NCI-H2107 (cell line): ENCODE measurements at places on chromosomes 1 and 21.

GRCh38 chr1:64031236-64031635 is 172.2 kb upstream of the UBE2U start:
- DNase-seq = no peak

DNA sequence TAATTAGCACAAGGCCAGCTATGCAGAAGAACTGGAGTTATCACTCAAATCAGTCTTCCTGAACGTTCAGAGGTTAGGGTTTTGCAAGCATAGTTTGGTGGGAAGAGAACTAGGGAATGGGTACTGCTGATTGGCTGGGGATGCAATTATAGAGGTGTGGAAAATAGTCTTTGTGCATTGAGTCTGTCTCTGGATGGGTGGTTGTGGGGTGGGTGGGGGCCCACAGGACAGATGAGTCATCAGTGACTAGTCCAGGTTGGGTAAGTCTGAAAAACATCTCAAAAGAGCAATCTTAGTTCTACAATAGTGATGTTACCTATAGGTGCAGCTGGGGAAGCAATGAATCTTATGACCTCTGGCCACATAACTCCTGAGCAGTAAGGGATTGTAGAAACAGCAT is 89.7 kb upstream of the HMCN1 start:
- no peak for DNase-seq

DNA sequence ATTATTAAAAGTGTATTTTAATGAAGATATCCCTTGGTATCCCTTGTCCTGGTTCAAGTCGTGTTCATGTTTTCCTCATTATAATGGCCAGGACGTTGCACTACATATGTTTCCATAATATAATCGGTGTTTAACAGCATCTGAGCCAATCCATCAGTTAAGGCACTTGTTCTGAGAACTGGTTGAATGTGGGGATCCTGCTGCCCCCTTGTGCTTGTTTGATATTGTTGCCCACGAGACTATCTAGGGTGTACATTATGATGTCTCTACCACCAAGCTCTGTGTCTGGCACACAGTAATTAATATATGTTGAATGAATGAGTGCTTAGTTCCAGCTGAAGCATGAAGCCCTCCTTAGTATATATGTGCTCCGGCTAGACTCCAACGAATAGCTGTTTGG is 193.0 kb downstream of the CACNA1E start:
- peak; percentile 55 for DNase-seq

DNA sequence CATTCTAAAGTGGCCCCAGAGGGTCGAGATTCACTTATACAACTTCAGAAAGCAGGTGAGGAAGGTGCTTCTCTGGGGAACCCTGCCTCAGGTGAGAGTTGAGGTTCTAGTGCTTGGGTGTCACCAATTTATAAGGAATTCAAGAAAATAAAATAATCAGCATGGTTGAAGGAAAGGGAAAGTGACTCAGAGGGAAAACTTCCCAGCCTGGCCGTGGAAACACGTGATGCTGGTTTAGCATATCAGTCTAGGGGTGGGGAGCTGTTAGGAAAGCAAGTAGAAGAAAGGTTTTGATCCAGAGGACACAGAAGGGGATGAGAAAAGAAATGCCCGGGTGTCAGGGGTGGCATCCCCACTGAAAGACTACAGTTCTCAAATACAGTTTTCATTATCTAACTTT is 37.7 kb upstream of the TMEM125 start:
- no peak for DNase-seq

GRCh38 chr1:26278724-26279455 is 996 bp upstream of the SH3BGRL3 start:
- no peak for DNase-seq

DNA sequence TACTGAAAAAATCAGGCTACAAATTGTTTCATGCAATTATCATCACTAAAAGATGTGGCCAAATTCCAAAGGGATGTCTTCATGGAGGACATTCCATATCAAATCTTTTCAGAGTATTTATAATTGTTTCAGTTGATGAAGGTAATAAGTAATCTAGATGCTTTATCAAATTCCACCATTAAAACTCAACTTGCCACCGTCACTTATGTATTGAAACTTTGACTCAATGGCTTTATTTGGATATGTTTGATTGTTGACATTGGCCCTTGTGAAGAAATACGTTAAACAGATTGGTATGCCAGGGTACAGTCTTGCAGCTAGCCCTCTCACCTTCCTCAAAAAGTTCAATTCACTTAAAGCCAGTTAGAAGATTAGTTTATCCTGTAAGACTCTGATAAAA is 32.2 kb upstream of the PALMD start:
- DNase-seq = no peak

- DNase-seq = no peak
These were observed 1.1 kb upstream of the POU3F1 start for GRCh38 chr1:38047603-38048141.

DNA sequence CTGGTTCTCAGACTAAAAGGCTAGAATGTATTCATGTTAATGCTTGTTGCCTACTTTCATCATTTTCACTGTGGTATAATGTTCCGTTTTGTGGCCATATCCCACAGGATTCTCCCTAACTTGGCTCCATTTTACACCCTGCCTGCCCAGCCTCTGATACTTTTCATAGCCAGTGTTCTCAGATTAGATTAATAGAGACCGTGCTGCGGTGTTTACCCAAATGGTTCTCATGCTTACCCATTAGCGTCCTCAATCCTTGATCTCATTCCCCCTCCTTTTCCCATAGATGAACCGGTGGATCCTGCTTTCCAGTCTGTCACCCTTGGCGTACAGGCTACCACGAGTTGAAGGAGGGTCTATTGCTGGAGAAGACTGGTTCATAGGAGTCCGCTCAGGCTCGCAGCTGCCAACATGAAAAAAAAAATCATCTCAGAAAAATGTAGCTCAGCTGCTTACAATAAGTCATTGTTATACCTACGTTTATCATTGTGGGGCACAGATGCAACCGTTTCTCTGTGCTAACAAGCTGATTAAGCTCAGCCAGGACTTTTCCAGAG is 78.7 kb downstream of the SETD4 start:
- no peak for DNase-seq

- no peak for DNase-seq
These were observed 67.0 kb upstream of the LYST start for GRCh38 chr1:235933766-235934116.

- DNase-seq = no peak
These were observed 118.3 kb downstream of the OLFML2B start for GRCh38 chr1:161905269-161905884.

DNA sequence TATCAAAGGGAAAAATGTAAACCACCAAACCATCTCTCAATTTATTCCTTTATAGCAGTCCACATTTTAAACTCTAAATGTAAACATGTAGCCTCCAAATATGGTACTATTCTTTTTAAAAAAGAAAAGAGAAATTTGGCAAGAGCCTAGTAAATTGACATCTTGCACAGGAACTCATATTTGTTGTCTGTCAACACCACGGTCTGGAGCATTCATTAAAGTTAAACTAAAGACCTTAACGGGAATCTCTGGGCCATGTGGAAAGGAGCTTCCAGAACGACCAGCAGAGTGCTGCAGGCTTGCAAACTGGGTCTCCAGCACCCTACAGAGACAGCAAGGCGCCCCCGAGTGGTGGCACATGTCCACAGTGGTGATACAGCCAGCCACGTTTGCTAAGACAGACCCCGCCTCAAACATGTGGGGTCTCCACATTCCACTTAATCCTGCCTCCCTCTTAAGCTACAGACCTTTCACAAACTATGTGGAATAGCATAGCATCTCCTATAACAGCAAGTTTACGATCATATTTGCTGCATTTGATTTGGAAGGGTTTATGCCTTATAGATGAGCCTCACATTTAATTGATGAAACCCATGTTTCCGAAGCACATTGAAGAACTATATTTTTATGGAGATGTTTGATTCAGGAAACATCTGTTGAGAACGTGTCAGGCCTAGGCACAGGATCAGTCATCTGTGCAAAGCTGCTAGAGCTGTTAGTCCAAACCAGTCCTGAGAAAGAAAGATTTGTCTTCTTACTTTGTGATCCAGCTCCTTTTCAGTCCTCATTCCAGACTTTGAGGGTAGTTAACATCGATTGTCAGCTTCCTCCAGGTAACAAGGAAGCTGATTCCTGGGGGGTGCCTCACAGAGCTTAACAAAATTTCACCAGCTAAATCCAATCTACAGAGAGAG is 96.4 kb upstream of the BACE2 start:
- no peak for DNase-seq

DNA sequence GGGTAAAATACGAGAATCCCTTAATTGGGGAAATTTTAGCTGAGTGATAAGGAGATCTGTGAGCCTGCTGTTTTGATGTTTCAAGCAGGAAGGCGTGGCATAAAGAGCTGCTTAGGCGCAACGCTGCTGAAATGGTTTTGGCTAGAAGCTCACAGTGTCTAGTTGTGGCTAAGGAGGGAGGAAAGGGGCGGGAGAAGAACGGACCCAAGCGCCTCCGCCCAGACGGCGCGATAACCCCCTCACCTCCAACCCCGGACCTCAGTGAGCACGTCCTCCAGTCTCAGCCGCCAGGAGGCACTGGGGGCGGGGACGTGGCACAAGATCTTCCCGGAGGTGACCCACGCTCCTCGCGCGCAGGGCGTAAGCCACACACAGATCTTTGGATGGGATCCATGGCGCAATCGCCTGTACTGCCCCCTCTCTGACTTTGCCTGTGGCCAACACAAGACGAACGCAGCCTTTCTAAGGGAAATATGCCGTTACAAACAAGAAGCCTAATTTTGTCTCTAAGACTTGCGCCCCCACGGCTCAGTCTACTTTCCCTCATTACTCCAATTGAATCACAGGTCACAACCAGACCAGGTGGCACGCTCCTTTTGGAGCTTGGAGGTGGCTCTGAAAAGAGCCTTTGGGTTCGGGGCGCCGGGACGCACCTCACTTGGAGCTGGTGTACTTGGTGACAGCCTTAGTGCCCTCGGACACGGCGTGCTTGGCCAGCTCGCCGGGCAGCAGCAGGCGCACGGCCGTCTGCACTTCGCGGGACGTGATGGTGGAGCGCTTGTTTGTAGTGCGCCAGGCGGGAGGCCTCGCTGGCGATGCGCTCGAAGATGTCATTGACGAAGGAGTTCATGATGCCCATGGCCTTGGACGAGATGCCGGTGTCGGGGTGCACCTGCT is 23.4 kb upstream of the RNF187 start:
- DNase-seq = no peak

DNA sequence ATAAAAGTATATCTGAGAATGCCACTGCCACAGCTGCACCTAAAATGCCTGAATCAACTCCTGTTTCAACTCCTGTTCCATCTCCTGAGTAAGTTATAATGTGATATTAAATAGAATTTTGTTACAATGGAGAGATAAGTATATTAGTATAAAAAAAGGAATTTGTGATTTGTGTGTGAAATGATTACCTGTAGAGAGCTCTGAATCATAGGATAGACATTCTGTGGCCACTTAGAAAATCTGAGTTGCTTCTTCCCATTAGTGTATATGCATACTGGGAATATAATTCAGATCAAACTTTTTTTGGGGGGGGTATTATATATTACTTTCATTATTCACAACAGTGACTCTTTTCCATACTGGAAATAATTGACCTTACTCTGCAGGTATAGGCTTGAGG is 52.9 kb downstream of the SUCO start:
- no peak for DNase-seq

DNA sequence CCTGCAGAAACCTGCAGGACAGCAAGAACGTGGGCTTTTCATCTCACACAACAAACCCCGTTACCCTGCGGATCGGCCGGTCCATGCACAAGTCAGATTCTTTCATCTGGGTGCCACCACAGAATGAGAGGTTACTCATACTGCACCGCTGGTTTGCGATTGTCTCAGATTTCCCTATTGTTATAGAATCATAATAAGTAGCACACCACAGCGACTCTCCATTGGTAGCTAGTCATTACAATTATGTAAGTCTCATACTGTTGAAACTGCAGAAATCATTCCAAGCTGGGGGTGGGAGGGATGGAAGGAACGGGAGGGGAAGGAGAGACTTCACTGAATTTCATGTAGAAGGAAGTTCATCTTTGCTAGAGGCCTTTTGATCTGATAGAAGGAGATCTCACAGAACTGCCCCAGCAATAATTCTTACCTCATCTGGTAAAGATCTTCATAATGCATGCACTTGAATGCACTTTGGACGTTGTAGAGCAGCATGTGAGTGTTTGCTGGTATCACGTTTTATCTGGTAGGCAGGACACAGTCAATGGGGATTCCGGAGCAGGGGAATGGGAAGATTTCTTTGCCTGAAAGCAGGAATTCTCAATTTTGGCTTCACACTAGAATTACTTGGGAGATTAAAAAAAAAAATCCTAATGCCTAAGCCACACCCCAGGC is 221.1 kb downstream of the KIF26B start:
- peak; percentile 69 for DNase-seq

- no peak for DNase-seq
These were observed 41.7 kb downstream of the EDN2 start for GRCh38 chr1:41442697-41443251.

GRCh38 chr21:44618504-44618903 is 6.6 kb downstream of the KRTAP10-8 start:
- DNase-seq = no peak

GRCh38 chr1:10057796-10058195 is 25.0 kb downstream of the UBE4B start:
- no peak for DNase-seq
